ENCODE measurements at places on chromosomes 4 and X. TPM values are rescaled to one million over a fixed set of nuclear protein-coding genes. Genes with fewer than 3 reads are reported as not detected.

DNA sequence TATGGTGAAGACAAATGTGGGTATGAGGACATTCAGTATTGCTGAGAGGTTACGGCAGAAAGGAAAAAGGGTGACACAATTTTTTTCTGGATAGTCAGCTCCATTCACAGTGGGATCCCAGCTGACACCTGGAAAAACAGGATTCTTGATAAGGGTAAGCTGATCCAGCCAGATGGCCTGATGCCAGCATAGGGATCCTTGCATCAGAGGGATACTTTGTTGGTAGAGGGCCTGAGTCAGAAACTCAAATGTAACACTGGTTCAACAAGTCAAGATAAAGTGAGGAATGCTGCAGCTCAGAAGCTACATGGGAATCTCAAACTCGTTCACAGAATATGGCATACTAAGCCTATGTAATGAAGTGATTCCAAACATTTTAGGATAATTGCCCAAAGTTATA, 726.7 kb downstream of the C4orf33 start:
- peak; percentile 86 for DNase-seq

- DNase-seq = no peak
Measured at GRCh38 chr4:105140684-105141490, 5.8 kb upstream of the TET2 start.

DNA sequence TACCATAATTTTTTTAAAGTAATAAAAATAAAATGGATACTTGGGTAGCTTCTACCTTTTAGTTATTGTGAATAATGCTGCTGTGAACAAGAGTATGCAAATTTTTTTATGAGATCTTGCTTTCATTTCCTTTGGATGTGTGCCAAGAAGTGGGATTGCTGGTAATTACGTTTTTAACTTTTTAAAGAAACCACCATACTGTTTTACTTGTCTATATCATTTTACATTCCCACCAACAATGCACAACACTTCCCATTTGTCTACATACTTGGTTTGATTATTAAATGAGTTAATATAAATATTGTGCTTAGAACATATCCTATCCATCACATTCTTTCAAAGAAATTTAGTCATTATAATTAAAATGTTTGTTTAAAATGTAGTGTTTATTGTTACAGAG, 3.9 kb upstream of the SULT1B1 start:
- DNase-seq = no peak

CLNK gene
- not detected for total RNA-seq

CORIN gene
- total RNA-seq = 0.56 TPM

Data from pulmonary artery endothelial cell (primary cell).